ENCODE measurements at places on chromosomes 11 and 22.

DNA sequence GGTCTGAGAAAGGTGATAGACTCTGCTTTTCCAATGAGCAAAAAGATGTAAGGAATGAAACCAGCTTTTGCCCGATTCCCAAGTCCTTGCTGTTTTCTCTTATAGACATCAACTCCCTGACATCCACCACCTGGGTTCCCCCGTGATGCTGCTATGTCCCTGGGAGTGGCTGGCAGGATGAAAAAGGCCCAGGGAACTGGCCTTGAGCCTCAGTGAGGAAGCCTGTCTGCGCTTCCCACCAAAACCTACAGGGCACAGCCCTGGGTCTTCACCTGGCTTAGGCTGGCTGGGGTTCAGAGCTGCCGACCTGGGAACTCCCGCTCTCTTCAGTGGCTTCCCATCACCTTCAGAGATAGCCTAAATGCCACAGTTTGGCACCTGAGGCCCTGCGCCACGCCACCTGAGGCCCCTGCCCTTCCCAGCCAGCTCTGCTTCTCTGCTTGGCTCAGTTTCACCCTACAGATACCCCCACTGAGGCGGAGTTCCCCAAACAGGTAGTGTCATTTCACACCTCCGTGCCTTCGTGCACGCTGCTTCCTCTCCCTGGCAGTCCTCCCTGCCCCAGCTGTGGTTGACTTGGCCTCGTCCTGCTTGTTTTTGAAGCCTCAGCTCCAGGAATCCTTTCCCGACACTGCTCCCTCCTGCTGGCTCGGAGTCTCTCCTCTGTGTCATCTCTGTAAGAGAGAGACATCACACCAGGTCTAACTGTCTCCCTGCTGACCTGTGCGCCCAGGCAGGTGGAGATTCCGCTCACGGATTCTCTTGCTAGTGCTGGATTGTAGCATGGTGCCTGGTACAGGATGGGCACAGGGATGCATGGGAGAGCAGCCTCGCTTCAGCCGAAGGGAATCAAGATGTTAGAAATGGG, 10.7 kb downstream of the SLC37A2 start:
- DNase-seq, result no peak

GRCh38 chr22:34879001-34879400, 187.0 kb upstream of the ISX start:
- DNase-seq, result no peak

DNA sequence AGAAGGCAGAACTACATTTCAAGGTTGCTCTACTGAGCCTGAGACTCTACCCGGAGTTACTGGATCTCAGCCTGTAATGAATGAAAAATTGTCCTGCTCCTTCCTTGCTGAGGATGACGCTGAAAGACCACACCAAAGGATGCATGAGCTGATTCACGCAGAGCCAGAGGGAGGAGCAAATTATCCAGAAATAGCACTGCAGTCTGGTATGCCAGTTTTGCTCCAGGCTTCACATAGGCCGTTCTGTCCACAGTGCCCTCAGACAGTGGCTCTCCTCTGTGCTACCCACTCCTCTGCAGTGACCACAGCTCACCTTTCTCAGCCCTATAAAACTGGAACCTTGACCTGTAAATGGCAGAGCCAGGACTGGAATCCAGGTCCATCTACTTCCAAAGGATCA, 79.3 kb upstream of the GALNT18 start:
- DNase-seq, result no peak

DNA sequence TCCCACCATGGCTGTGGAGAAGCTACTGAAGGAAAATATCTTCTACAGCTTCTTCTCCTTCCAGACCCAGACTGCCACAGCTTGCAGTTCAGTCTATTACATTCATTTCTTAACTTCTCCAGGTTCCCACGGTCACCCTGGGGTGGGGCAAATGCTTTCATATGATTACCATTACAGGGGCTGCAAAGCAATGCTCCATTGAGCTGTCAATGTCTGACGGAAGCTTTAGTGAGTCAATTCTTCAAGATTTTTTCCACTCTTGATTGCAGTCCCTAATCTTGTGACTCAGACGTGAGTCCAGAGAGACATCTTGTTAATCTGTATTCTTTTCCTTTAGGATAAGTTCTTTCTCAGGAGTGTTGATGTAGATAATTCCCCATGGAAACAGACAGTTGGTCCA, 233.4 kb upstream of the DDI1 start:
- no peak for DNase-seq

DNA sequence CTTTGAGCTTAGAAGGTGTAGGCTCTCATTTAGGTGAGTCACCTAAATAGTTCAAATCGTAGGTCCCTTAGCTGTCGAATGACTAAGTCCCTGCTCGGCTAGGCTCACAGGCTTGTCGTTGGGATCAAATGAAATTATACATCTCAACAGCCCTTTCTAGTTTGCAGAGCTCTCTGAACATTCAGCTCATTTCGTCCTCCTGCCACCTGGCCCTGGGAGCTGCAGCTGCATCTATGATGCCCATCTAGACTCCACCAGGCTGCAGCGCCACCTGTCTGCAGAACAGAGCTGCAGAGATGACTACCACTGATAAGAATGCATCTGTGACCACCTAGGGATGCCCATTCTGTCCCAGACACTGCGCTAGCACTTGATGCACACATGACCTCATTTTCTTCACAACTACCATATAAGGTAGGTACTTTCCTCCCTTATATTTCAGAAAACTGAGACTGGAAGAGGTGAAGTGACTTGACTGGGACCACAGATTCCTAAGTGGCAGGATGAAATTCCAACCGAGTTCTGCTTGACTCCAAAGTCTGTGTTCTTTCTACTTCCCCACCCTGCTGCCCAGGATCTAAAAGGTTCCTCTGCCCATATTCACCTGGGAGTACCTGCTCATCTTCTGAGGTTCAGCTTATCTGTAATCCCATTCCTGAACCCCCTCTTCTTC, 141.1 kb upstream of the NARS2 start:
- no peak for DNase-seq

DNA sequence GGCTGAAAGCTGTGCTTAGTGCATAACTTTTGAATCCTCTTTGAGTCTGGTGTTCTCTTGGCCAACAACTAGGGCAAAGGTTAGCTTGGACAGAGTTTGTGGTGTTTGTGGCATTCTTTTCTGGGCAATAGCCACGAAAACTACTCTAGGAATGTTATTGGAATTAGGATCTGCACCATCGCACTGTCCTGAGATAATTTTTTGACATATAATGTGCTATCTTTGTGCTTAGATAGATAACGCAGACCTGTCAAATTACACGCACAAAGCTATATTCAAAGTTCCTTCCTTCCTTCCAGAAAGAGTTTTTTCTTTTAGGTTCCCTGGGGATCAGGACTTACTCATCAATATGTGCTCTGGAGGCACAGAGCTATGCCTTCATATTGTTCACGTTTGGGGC, 166.8 kb upstream of the MTMR2 start:
- DNase-seq, result no peak

Data from heart right ventricle (tissue), 16 donors.